ENCODE measurements at places on chromosomes 5 and 9.

GRCh38 chr9:2740616-2741015 lies 23.3 kb downstream of the KCNV2 start:
- DNase-seq = peak; percentile 13

DNA sequence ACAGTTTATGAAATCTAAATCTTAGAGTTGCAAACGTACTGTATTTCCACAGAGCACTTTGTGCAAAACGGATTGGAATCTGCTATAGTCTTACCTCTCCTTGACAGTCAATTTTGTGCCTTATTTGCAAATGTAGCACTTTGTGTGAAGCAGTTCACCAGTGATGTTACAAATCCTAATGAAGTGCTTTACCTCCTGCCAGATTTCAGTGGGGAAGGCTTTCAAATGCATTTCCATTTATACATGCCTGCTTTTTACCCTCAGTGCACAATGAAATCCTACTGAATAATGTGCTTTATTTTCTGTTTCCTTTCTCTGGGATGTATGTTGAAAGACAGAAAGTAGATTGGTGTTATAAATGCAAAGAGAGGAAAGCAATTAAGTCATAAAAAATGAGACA lies 2141.6 kb upstream of the C9orf72 start:
- no peak for DNase-seq

- no peak for DNase-seq
Observed at GRCh38 chr5:1876660-1877064, 6.1 kb downstream of the IRX4 start.

GRCh38 chr5:174793684-174794328 lies 69.4 kb downstream of the MSX2 start:
- DNase-seq = no peak

DNA sequence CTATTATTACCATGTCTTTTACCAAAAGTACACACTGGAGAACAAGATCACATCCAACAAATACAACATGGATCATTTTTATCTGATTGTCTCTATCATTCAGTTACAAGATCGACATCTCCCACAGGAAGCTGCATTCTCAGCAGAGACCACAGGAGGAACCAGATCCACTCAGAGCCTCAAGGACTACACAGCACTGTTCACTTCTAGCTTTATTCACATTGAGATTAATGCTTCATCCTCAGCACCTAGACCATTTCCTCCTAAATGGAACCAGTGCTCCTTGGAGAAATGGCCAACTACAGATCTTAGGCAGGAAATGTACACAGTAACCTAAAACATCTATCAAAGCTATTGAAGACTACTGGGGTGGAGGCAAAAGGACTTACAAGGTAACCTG lies 13.3 kb upstream of the C5orf15 start:
- no peak for DNase-seq

Data from BJ (cell line).